ENCODE measurements at places on chromosomes 1 and 21. TPM values are rescaled to one million over a fixed set of nuclear protein-coding genes. Genes with fewer than 3 reads are reported as not detected.

C1orf87 gene
- not detected for total RNA-seq

RAB13 gene
- total RNA-seq: 29.9 TPM

DEPDC1 gene
- total RNA-seq: 2.5 TPM

AMY1A gene
- total RNA-seq: not detected

FAM72A gene
- 1.5 TPM for total RNA-seq

REN gene
- not detected for total RNA-seq

PAX7 gene
- total RNA-seq: 0.07 TPM

RGS8 gene
- total RNA-seq: 3.5 TPM

TRIM58 gene
- 5.2 TPM for total RNA-seq

CLEC20A gene
- total RNA-seq: not detected

RNU1-1 gene
- 3,598 TPM for total RNA-seq

MPL gene
- total RNA-seq: not detected

OLIG2 gene
- total RNA-seq: 21.4 TPM

LCE1C gene
- not detected for total RNA-seq

PCNT gene
- 117 TPM for total RNA-seq

FCRLB gene
- total RNA-seq: 0.34 TPM

LRRC53 gene
- 0.42 TPM for total RNA-seq

KRTAP7-1 gene
- total RNA-seq: not detected

C1orf210 gene
- not detected for total RNA-seq

FBXO42 gene
- 27.7 TPM for total RNA-seq

ATP6V1G3 gene
- not detected for total RNA-seq

SH2D1B gene
- not detected for total RNA-seq

UQCRHL gene
- total RNA-seq: 2.0 TPM

GON4L gene
- 82.8 TPM for total RNA-seq

GJA8 gene
- not detected for total RNA-seq
